Pons (tissue), 1 donor: ENCODE measurements at places on chromosomes 2 and 18.

DNA sequence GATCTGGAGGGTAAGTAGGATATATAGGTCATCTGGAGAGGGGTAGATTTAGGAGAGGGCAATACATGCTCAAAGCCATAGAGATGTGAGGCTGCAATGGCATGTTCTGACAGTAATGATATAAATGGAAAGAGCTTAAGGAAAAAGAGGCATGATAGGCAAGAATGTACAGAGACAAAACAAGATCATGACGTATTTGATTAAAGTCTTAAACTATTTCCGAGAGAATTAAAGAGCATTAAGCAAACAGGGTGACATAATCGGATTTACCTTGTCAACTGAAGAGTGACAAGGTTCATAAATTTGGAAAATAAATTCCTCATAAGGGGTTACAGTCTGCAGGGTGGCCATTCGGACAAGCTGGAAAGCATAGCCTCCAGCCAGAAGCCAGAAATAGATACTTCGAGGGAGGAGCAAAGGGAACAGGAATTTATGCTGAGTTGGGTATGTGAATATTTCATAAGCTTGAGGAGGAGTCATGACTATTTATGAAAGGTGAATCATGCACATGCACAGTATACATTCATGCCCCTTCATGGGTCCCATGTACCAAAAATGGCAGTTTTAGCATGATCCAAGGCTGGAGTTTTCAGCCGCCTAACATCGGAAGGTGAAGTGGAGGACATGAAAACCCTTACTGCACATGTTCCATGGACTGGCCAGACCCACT lies 396.2 kb upstream of the VWC2L start:
- no peak for DNase-seq

GRCh38 chr18:48454261-48454757 lies 45.1 kb upstream of the ZBTB7C start:
- no peak for DNase-seq

- DNase-seq: no peak
These were observed 21.7 kb downstream of the TFPI start for GRCh38 chr2:187532333-187533120.

DNA sequence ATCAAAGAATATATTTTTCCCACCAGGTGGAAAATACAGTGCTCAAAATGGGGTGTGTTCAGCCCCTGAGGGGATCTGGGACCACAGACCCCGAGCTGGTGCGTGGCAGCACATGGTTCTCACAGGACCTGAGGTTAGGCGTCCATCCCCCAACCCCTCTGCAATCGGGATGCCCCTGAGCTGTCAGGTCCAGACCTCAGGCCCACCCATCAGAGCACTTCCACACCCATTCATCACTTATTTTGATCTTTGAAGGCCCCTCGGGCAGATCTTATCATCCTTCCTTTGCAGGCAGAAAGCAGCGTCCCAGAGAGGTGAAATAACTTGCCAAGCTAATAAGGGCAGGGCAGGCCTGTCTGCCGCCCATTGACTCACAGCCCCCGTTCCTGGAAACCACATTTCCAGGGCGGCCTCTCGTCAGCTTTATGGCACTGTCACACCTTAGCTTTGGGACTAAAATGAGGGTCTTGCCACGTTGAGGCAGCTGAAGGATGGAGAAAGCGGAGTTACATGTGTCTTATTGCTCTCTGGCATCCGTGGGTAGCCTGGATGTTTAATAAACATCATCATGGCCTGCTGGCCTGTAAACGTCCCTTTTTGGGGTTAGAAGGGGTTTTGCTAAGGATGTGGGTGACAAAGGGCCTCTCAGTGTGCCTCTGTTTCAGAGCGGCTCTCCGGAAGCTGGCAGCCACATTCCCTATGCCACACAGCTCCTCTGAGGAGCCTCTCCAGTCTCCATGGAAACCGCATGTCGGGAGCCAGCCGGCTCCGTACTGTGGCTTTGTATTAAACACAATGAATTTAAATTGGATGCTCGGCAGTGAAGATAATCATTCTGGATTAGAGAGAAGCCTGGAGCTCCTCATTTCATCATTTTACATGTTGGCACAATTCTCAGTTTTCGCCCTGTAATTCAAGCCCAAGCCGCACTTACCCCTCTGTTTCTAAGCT lies 58.3 kb upstream of the MAPRE3 start:
- peak; percentile 97 for DNase-seq

- no peak for DNase-seq
These were observed 457.2 kb upstream of the CDH20 start for GRCh38 chr18:60875957-60876507.

DNA sequence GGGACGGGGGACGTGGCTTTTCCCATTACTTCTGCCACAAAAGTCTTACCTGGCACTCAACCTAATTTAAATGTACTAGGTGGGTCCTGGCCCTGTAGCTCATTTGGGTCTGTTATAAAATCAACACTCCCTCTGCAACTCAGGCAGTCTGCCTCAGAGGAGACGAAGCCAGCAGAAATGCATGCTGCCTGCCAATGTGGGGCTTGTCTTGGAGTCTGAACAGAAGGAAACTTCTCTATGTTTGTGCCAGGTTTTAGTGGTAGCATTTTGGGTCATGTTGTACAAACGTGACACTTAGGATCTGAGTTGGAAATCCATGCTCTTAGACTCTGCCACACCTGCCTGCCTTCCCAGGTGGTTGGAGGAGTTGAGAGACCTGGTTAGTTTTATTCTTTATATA lies 292.5 kb upstream of the FAM98A start:
- no peak for DNase-seq

GRCh38 chr2:88737385-88737784 lies 45.9 kb downstream of the RPIA start:
- DNase-seq: no peak

- no peak for DNase-seq
These were observed 87.4 kb downstream of the MYT1L start for GRCh38 chr2:2243666-2244065.

- no peak for DNase-seq
These were observed 80.6 kb downstream of the NRP2 start for GRCh38 chr2:205762881-205763280.

GRCh38 chr18:72673242-72673641 lies 129.1 kb upstream of the CBLN2 start:
- no peak for DNase-seq

- no peak for DNase-seq
These were observed 2.0 kb upstream of the MBP start for GRCh38 chr18:77134611-77135010.

- no peak for DNase-seq
These were observed 594.5 kb upstream of the CHAC2 start for GRCh38 chr2:53173091-53173490.

GRCh38 chr2:72921853-72922252 lies 4.5 kb downstream of the EMX1 start:
- DNase-seq: no peak

DNA sequence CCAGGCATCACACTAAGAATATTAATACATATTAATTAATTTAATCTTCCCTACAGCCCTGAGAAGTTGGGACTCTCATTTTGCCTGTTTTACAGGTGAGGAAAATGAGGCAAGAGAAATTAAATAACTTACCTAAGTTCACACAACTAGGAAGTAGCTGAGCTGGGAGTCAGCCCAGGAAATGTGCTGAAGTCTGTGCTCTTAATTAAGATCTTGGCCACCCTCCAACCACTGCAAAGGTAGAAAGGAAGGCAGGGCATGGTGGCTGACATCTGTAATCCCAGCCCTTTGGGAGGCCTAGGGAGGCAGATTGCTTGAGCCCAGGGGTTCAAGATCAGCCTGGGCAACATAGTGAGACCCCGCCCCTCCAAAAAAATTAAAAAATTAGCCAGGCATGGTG lies 12.9 kb upstream of the MGAT4A start:
- DNase-seq: no peak

DNA sequence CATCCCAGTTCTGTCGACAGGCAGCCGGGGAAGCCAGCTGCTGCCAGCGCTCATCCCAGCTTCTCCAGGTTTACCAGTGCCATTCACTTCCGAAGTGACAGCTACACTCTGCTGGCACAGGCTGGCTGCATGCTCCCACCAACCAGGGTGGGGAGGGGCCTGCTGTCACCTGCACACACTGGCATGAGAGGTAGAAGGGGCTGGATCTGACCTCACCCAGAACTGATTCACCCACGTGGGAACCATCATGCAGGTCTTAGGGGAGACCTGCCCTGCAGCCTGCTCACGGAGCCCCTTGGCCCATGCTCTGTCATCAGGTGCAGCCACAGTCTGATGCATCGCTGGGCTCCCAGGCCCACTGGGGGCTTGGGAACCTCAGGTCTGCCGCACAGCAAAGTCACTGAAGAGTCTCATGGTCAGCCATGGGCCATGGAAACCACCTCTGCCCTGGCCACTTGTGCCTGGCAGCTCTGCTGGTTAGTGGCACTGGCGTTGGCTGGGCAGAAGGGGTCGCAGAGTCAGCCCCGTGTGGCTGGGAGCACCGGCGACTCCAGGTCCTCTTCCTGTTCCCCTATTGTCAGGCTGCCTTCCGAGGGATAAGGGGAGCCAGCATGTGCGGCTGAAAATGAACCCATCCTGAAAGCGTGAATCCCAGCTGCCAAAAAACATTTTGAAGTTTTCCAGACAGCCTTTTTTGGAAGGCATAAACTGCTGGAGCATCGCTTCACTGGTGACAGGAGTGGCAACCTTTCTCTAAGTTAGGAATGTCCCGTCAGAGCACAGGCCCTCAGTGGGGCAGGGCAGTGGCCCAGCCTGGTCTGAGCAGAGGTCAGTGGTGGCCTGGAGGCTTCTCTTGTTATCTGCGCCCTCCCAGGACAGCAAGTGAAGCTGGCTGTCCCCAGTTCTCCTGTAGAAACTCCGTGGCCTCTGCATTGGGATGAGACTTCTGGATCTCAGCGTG lies 157.8 kb downstream of the SEPTIN10 start:
- no peak for DNase-seq

- DNase-seq: peak; percentile 49
These were observed 431.1 kb upstream of the ZEB2 start for GRCh38 chr2:144950899-144951560.

DNA sequence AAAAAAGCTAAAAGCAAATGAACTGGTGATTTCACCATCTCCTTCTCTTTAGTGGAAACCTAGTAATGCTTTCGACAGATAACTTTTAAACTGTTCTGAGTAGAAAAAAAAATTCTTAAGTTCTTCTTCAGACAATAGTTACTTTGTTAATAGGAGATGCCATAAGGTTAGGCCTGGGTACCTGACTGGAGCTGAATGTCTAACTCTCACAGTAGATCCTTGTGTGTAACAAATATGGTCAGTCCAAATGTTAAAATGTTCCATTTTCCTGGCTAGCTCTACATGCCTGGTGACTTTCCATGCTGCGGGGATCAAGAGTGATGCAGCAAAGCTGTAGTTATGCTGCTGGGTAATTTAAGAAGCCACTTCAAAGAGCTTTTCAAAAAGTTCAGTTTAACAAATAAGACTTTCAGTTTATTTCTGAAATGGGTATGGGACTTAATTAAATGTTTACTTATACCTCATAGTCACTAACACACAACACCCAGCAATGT lies 264.0 kb upstream of the SESTD1 start:
- DNase-seq: no peak

GRCh38 chr2:47311764-47312490 lies 91.0 kb upstream of the MSH2 start:
- no peak for DNase-seq

- DNase-seq: no peak
These were observed 303.8 kb upstream of the KLHL14 start for GRCh38 chr18:33076601-33077000.

DNA sequence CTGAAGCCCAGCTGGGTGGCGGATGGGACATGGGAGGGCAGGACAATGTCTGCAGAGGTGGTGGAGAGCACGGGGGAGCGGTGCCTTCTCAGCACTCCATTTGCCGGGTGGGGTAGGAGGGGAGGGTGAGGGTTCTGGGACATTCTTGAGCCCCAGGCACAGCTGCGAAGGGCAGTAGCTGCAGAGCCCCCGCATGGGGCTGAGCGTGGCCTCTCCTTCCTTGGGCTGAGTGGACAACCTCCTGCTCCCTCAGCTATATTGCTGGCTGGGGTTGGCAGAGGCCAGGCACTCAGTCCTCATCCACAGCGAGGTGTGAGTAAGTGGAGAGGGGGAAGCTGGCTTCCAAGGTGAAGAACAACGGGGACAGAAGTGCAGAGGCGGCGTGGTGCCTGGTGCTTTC lies 50.1 kb downstream of the RHOB start:
- DNase-seq: no peak

DNA sequence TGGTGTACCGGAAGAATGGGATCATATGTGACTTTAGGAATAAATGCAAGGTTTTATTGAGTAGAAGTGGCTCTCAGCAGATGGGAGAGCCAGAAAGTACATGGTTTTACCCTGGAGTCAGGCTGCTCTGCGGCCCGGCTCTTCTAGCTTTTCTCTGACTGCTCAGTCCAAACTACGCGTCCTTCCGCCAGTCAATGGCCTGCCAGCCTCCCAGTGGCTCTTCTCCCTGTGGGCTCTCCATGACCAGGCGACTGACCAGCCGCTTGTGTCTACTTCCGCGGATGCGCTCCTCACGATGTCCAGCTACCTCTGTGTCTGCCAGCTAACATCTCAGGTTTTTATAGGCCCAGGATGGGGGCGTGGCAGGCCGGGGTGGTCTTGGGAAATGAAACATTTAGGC lies 220.4 kb downstream of the VAPA start:
- DNase-seq: no peak

DNA sequence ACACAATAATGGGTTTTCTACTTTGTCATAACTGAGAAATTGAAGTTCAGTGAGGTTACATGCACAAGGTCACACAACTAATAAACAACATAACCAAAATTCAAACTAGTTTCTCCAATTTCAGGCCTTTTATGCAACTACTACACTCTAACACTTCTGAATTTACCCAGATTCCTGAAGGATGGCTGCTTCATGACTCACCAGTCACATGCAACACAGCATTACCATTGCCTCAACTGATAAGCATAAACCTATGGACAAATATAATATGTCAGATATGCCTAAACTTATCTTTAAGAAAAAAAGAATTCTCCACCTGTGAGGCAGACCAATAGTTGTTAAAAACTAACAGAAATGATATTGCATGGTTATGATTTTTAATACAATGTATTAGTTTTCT lies 586.5 kb upstream of the SLC8A1 start:
- no peak for DNase-seq

GRCh38 chr2:2775018-2775417 lies 443.9 kb upstream of the MYT1L start:
- no peak for DNase-seq

GRCh38 chr2:22086726-22087125 lies 963.0 kb downstream of the TDRD15 start:
- peak; percentile 29 for DNase-seq

DNA sequence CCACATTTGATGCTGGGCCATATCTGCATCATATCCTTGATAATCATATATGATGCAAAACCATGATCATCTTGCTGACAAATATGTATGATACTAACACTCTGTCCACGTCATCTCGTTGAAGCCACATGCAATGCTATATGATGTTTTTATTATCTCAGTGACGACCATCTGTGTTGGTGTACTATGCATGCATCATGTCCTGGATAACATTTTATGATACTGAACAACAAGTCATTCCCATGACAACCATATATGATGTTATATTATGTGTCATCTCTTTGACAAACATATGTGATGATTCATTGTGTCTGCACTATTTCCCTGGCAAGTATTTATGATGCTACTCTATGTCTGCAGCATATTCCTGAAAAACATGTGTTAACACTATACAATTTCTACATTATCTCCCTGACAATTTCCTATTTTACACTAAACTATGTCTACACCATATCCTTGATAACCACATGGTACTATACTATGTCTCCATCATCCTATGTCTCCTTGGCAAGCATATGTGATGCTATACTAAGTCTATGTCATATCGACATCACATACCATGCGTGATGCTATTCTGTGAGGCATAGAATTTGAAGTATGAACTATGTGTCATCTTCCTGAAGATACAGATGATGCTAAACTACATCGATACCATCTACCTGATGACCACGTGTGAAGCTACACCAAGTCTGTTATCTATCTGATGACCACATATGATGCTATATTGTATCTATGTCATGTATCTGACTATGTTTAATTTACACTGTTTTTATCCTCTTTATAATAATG lies 37.0 kb downstream of the DAW1 start:
- DNase-seq: no peak
